ENCODE measurements at places on chromosomes 3 and 15.

DNA sequence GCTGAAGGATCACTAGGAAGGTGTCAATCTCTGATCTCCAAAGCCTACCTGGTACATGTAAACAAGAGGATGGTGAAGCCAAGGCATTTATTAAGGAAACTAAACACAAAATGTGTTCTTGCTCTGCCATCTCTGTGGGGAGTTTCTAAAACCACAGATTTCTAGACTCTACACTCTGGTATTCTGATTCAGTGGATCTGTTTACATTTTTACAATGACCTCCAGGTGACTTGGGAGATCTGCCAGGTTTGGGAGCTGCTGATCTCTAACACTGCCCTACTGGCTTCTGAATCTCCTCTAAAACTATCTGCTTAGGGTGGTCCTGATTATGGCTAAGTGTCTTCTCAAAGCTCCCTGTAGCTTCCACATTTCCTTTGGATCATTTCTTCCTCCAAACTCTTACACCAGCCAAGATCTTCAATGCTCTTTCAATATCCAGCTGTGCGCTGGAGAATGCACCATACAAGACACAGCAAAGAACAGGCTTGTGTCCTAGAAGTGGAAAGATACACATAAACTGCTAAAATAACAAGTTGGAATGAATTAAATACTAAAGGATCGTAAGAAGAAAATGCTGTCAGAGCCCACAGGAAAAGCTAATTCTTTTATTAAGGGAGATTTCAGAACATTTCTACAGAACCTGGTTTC is 72.7 kb downstream of the GREM1 start:
- no peaks in the 10 kb centered on the region for H3K27me3 ChIP-seq
- no peak overlapping the region for H3K27ac ChIP-seq
- H3K4me1 ChIP-seq: no peaks in the 10 kb centered on the region
- H3K36me3 ChIP-seq: no peaks in the 10 kb centered on the region
- H3K4me3 ChIP-seq: no peak overlapping the region

DNA sequence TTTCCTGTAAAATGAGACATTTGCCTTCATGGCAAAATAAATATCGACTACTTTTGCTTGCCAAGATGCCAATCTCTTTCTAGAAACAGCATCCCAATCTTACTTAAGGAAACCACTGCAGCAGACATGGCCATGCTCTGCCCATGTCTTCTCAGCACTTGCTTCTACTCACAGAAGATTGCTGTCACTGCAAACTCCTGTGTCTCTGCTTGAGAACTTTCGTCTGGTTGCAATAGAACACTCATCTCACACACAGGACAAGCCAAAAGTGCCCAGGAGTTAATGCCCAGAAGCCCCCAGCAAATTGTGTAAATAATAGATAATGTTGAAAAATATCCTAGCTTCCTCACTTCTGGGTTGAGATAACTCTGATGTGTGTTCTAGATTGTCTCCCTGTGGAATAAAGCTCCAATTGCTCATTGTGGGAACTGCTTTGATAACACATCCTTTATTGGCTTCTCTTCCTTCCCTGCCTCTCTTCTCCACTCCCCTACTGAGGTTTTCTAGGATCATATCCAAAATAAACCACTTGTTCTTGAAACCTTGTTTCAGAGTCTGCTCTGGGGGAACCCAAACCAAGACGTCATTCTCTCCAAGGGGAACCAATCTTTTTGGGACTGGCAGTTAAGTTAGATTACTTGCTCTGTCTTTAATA is 156.3 kb upstream of the STRIT1 start:
- no peak overlapping the region for H3K4me3 ChIP-seq
- H3K36me3 ChIP-seq: no peaks in the 10 kb centered on the region
- no peak overlapping the region for H3K27ac ChIP-seq
- no peaks in the 10 kb centered on the region for H3K27me3 ChIP-seq
- DNase-seq: no peak
- H3K4me1 ChIP-seq: no peaks in the 10 kb centered on the region

DNA sequence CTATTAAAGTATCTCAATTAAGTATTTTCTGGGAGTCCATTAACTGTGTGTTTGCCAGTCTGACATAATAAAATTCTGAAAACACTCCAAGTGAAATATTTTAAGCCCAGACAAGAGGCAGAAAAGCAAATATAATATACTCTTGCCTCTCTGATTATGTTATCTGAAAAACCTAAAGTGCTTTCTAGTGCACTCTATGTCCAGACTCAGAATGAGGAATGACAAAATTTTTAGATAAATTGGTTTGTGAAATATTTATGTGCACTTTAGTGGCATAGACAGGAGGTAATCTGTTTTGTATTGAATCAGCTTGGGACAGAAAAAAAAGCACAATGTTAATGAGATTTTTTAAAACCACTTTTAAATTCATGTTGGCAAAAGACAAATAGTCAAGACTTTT is 508.2 kb upstream of the SUCLG2 start:
- H3K4me1 ChIP-seq: no peaks in the 10 kb centered on the region
- DNase-seq: no peak
- no peaks in the 10 kb centered on the region for H3K27me3 ChIP-seq
- H3K27ac ChIP-seq: no peak overlapping the region
- H3K4me3 ChIP-seq: no peak overlapping the region
- H3K36me3 ChIP-seq: no peaks in the 10 kb centered on the region

GRCh38 chr15:96093063-96093462 is 237.4 kb upstream of the NR2F2 start:
- H3K4me3 ChIP-seq: no peak overlapping the region
- H3K36me3 ChIP-seq: no peaks in the 10 kb centered on the region
- H3K27me3 ChIP-seq: no peaks in the 10 kb centered on the region
- no peak overlapping the region for H3K27ac ChIP-seq
- H3K4me1 ChIP-seq: no peaks in the 10 kb centered on the region

Measured in transverse colon (tissue), 4 donors.